ENCODE measurements at places on chromosomes 5 and 9.
A peak's percentile ranks its signal among the peaks of the same experiment; 100 is the strongest.

DNA sequence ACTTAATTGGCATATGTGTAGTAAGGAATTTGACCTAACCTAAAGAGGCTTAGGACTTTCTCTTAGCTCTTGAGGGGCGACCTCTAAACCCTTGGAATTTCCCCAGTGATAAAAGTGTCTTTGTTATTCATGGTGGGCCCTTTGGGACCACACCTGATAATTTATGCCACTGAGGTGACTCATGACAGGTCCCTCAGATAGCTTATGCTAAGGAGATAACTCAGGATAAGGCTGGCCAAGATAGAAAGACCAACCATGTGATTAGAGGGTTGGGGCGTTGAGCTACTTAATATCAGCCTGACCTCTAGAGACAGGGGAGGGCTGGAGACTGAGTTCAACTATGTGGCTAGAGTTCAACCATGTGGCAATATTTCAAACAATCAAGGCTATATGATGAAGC lies 218.1 kb downstream of the AP3B1 start:
- DNase-seq: no peak

DNA sequence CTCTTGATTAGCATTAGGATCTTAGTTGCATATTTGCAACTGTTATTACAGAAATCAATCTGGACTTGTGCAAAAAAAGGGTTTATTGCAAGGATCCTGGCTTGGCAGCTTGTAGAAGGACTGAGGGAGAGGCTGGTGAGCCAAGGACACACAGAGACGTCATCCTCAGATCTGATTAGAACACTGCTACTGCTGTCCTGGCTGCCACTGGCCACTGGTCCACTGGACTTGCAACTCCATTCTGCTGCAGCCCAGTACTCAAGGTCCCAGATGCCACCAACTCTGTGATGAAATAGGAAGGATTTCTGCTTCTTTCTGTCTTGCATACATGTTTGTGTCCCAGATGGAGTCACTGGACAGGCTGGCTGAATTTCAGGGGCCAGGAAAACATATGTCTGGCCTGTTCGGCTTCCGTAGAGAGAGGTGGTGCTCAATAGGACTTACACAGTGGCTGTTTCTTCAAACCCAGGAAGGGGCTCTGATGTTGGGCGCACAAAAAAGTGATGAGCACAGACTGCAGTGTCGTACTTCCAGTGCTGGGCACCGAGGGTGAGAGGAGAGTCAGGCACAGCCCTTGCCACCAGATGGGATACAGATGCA lies 68.9 kb upstream of the SH3PXD2B start:
- peak; percentile 8 for DNase-seq

- no peak for DNase-seq
These were observed 81.6 kb downstream of the ADAMTS16 start for GRCh38 chr5:5221724-5222123.

DNA sequence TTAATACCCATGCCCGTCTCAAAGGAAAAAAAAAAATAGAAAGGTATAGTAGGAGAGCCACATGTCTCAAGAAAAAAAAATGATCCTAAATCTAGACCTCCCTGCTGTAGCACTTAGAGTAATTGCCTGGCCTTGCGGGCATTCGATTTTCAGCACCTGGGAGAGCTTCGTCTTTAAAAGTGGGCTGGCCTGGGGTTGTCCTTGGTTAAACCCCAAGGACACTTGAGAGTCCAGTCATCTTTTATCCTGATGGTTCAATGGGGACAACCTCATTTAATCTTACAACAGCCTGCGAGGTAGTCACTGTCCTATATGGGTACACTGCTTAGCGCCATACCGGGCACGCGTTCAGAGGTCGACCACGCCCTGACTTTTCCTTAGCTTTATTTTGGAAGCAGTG lies 60.1 kb downstream of the MAT2B start:
- DNase-seq: no peak

DNA sequence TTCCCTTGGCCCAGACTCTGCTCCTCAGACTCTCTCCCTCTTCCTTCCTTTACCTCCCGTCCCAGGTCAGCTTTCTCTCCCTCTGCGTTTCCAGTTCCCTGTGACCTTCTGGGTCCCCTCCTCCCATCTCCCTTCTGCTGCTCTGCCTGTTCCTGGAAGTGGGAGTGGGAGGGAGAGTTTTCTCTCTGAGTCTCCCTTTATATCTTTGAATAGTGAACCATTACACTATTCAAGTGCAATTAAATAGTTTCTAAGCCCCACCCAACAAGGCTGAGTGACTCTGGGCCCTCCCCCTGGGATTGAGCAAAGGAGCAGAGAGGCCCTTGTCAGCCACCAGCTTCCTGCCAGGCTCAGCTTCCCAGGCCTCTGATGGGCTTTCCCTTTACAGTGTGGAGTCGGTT lies 34.8 kb downstream of the THBS4 start:
- DNase-seq: peak; percentile 67

GRCh38 chr5:75843319-75843718 lies 126.1 kb upstream of the POC5 start:
- no peak for DNase-seq

DNA sequence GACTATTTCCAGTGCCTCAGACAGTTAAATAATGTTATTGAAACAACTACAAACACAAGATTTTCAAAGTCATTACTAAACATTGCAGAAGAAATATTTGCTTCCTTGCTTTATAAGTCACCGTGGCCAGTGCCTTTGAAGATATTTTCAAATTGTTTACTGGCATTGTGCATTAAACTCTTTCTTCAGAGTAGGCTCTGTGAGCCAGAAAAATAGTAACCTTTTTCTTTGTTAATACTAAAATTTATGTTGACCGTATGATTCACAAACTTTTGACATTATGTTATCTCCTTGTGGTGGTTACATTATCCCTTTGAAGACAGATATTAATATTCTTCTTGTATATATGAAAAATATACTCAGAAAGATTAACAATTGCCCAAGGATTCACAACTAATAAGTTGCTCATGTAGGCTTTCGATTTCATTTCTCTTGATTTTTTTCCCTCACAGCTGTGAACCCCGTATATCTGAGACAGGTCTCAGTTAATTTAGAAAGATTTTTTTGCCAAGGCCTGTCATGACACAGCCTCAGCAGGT lies 140.1 kb downstream of the NR3C1 start:
- no peak for DNase-seq

All from left lung (tissue), 14 donors.